Activated naive CD8-positive, alpha-beta T cell treated with anti-CD3 and anti-CD28 coated beads for 36 hours (primary cell): ENCODE measurements at places on chromosomes 12 and 14. TPM values are rescaled to one million over a fixed set of nuclear protein-coding genes. Genes with fewer than 3 reads are reported as not detected.

GRCh38 chr12:82841487-82841904 lies 154.8 kb downstream of the TMTC2 start:
- H3K36me3 ChIP-seq: peaks cover 7% of the 10 kb centered on the region
- H3K4me3 ChIP-seq: no peak overlapping the region
- no peaks in the 10 kb centered on the region for H3K27me3 ChIP-seq
- H3K4me1 ChIP-seq: no peaks in the 10 kb centered on the region
- no peak for DNase-seq

GRCh38 chr14:105665247-105665950 lies 139.0 kb downstream of the TMEM121 start:
- DNase-seq: no peak
- H3K36me3 ChIP-seq: no peaks in the 10 kb centered on the region
- no peaks in the 10 kb centered on the region for H3K4me1 ChIP-seq
- H3K27ac ChIP-seq: no peak overlapping the region
- H3K4me3 ChIP-seq: no peak overlapping the region
- H3K27me3 ChIP-seq: peaks cover 4% of the 10 kb centered on the region

DNA sequence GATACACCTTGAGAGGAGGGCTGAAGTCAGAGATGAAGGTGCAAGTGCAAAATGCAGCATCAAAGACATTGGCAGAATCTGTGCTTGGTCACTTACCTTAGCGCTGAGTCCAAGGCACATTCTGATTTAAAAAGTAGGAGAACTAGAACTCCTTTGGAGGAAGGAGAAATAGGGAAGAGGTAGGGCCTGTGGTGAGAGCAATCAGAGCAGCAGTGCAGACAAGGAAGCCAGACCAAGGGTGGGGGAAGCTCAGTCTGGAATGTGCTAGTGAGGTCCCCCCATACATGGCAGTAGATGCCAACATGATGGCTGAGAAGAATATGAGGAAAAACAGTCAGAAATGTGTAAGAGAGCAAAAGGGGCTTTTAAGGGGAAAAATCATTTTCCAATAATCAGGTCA lies 206.5 kb downstream of the SSPN start:
- H3K4me3 ChIP-seq: no peak overlapping the region
- DNase-seq: no peak
- H3K36me3 ChIP-seq: peaks cover 1% of the 10 kb centered on the region
- H3K4me1 ChIP-seq: no peaks in the 10 kb centered on the region
- no peaks in the 10 kb centered on the region for H3K27me3 ChIP-seq
- H3K27ac ChIP-seq: no peak overlapping the region

DNA sequence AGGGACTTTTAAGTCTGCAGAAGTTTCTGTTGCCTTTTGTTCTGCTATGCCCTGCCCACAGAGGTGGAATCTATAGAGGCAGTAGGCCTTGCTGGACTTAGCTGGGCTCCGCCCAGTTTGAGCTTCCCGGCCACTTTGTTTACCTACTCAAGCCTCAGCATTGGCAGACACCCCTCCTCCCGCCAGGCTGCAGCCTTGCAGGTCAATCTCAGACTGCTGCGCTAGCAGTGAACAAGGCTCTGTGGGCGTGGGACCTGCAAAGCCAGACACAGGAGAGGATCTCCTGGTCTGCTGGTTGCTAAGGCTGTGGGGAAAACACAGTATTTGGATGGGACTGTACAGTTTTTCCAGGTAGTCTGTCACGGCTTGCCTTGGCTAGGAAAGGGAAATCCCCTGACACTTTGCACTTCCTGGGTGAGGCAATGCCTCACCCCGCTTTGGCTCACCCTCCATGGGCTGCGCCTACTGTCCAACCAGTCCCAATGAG lies 43.7 kb downstream of the CCDC59 start:
- no peaks in the 10 kb centered on the region for H3K36me3 ChIP-seq
- no peak for DNase-seq
- H3K4me3 ChIP-seq: no peak overlapping the region
- H3K27me3 ChIP-seq: peaks cover 18% of the 10 kb centered on the region

DNA sequence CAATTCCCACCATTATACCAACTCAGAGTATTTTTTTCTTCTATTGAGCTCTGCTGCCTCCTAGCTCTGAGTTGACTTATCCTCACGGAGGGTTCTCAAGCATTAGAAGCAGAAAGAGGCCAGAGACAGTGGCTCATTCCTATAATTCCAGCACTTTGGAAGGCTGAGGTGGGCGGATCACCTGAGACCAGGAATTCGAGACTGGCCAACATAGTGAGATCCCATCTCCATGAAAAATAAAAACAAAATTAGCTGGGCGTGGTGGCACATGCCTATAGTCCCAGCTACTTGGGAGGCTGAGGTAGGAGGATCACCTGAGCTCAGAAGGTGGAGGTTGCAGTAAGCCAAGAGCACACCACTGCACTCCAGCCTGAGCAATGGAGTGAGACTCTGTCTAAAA lies 21.0 kb downstream of the HPD start:
- H3K27ac ChIP-seq: no peak overlapping the region
- no peaks in the 10 kb centered on the region for H3K27me3 ChIP-seq
- peaks cover 14% of the 10 kb centered on the region for H3K4me1 ChIP-seq
- no peaks in the 10 kb centered on the region for H3K36me3 ChIP-seq
- no peak for DNase-seq

GRCh38 chr14:90814806-90815571 lies 1.2 kb downstream of the TTC7B start:
- peaks cover 3% of the 10 kb centered on the region for H3K4me1 ChIP-seq
- H3K27ac ChIP-seq: no peak overlapping the region
- H3K4me3 ChIP-seq: peak overlapping the region; percentile 67
- peaks cover 22% of the 10 kb centered on the region for H3K27me3 ChIP-seq
- no peaks in the 10 kb centered on the region for H3K36me3 ChIP-seq

GRCh38 chr14:56703947-56704346 lies 106.3 kb downstream of the OTX2 start:
- no peaks in the 10 kb centered on the region for H3K36me3 ChIP-seq
- no peak overlapping the region for H3K4me3 ChIP-seq
- no peak for DNase-seq

DNA sequence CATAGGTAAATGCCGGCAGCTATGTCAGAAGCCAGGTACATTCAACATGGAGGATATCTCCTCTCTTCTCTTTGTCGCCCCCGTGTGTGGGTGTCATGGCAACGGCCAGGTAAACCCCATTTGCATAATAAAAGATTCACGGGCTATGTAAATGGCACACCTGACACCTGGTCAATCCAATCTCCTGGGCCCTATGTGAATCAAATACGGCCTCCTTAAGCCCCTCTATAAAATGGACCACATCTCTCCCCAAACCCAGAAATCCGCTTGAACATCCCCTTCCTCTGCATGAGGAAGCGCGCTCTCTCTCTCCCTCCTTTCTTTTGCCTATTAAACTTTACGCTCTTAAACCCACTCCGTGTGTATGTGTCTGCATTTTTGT lies 363.7 kb downstream of the SOX5 start:
- H3K27ac ChIP-seq: no peak overlapping the region
- no peaks in the 10 kb centered on the region for H3K36me3 ChIP-seq
- no peaks in the 10 kb centered on the region for H3K4me1 ChIP-seq
- no peak for DNase-seq
- no peaks in the 10 kb centered on the region for H3K27me3 ChIP-seq

GRCh38 chr14:30450631-30451545 lies 108.1 kb upstream of the G2E3 start:
- H3K27me3 ChIP-seq: peaks cover 4% of the 10 kb centered on the region
- no peak overlapping the region for H3K4me3 ChIP-seq
- no peak overlapping the region for H3K27ac ChIP-seq
- no peaks in the 10 kb centered on the region for H3K36me3 ChIP-seq

GRCh38 chr14:60655119-60655897 lies 6.0 kb upstream of the SIX1 start:
- no peaks in the 10 kb centered on the region for H3K36me3 ChIP-seq
- peaks cover 49% of the 10 kb centered on the region for H3K4me1 ChIP-seq
- H3K27me3 ChIP-seq: peaks cover 100% of the 10 kb centered on the region
- no peak overlapping the region for H3K27ac ChIP-seq
- no peak for DNase-seq

- H3K27ac ChIP-seq: no peak overlapping the region
- no peak for DNase-seq
- no peaks in the 10 kb centered on the region for H3K36me3 ChIP-seq
- H3K4me1 ChIP-seq: no peaks in the 10 kb centered on the region
Observed at GRCh38 chr14:100774164-100774537, 47.5 kb downstream of the DLK1 start.

- DNase-seq: no peak
- no peaks in the 10 kb centered on the region for H3K36me3 ChIP-seq
- no peak overlapping the region for H3K4me3 ChIP-seq
- H3K27me3 ChIP-seq: no peaks in the 10 kb centered on the region
- H3K4me1 ChIP-seq: no peaks in the 10 kb centered on the region
Observed at GRCh38 chr12:5864972-5865371, 80.1 kb downstream of the ANO2 start.

GRCh38 chr12:38905480-38906351 lies at the start of gene CPNE8:
TSS of gene CPNE8 (minus strand) at chr12:38905591. CDS start at chr12:38905534, 57 bp downstream.
- peak within 1 kb of the TSS; percentile 84 for H3K4me3 ChIP-seq
- peak; percentile 50 for DNase-seq
- peaks cover 20% of the 10 kb centered on the region for H3K4me1 ChIP-seq
- no peaks in the 10 kb centered on the region for H3K36me3 ChIP-seq

DNA sequence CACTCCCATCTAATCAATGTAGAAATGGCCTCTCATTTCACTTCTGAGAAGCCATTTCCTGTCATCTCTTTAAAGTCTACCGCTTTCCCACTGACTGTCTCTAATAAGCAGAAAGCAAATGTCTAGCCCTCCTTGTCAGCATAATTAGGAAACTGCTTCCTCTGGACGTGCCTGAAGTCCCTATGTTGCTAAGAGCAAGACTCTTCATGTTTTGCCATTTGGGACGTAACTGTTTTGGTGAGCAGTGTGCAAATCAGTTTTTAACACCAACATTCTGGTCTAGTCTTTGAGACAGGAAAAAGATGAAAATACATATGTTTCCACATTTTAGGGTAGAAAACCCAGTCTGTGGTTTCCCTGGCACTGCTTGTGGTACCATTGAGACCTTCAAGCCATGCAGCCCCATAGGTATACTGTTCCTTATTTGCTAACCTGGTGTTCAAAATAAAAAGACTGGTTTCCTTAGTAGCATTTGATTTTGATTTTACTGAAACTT lies 22.2 kb downstream of the IFNG start:
- no peak for DNase-seq
- H3K4me1 ChIP-seq: peaks cover 57% of the 10 kb centered on the region
- peak overlapping the region; percentile 56 for H3K4me3 ChIP-seq

DNA sequence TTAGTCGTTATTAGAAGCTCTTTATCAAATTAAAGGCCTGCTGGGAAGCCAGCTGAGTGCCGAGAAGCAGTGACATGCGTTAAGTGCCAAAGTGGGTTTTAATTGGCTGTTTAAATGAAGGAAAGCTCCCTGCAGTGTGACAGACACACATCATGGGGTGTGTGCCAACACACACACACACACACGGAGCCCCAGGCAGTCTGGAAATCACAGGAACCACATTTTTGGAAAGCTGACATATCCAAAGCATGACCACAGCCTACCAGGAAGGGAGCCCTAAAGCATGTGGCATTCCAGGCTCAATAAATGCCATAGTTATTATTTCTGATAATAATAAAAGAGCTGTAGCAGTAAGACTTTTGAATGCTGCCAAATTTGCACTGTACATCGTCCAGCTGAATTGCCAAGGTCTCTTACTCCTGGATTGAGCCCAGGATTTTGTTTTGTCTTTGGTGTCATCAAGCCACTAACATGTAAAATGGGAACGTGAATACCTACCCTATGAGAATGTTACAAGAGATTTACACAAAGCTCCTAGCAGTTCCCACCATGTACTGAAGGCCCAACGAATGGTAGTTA lies 135.1 kb downstream of the TMEM30B start:
- no peak overlapping the region for H3K4me3 ChIP-seq
- no peak for DNase-seq
- peaks cover 16% of the 10 kb centered on the region for H3K27me3 ChIP-seq
- no peak overlapping the region for H3K27ac ChIP-seq
- H3K4me1 ChIP-seq: no peaks in the 10 kb centered on the region

DNA sequence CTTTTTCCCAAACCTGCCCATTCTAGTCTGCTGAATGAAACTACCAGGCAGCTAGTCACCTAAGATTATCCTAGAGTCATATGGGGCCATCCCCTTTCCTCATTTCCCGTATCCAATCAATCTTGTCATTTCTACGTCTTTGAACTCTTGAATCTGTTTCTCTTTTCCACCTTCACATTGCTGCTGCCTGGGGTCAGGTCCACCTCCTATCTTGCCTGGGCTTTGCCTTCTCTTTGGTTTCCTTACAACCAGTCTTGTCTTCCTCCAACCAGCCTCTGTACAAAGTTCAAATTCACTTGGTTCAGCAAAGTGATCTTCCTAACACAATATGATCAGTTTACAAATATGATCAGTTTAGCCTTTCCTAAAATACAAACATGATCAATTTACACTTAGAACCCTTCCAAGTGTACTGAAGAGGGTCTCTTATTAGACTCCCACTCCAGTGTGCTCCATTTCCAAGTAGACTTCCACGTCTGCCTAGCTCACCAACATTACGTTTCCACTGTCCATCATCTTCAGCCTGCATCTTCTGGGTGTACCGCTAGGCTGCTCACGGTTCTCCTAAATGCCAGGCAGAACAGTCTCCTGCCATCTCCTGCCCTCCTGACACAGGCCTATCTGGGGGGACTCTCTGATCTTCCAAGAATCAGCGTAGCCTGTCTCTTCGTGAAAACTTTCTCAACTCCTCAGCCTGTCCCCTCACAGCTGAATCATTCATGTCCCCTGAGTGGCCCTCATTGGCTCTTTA lies 4.1 kb upstream of the ACVR1B start:
- no peak overlapping the region for H3K4me3 ChIP-seq
- H3K4me1 ChIP-seq: peaks cover 2% of the 10 kb centered on the region
- no peaks in the 10 kb centered on the region for H3K36me3 ChIP-seq
- no peak overlapping the region for H3K27ac ChIP-seq

GRCh38 chr14:66824251-66824650 lies 316.3 kb downstream of the GPHN start:
- no peaks in the 10 kb centered on the region for H3K4me1 ChIP-seq
- no peaks in the 10 kb centered on the region for H3K27me3 ChIP-seq
- no peak overlapping the region for H3K27ac ChIP-seq
- DNase-seq: no peak
- peaks cover 4% of the 10 kb centered on the region for H3K36me3 ChIP-seq
- H3K4me3 ChIP-seq: no peak overlapping the region

GRCh38 chr12:33265033-33265731 lies 174.4 kb downstream of the SYT10 start:
- H3K4me1 ChIP-seq: no peaks in the 10 kb centered on the region
- no peak for DNase-seq
- H3K27ac ChIP-seq: no peak overlapping the region
- H3K27me3 ChIP-seq: no peaks in the 10 kb centered on the region
- no peaks in the 10 kb centered on the region for H3K36me3 ChIP-seq

Gene AQP2
- not detected for total RNA-seq

Gene FBXO34
- total RNA-seq: 15.1 TPM

Gene RERG
- not detected for total RNA-seq

Gene CLECL1
- 6.4 TPM for total RNA-seq

Gene ANKRD33
- not detected for total RNA-seq

Gene NXPH4
- total RNA-seq: 0.19 TPM

Gene MYG1
- 73.4 TPM for total RNA-seq

Gene EID3
- 6.4 TPM for total RNA-seq

Gene INHBC
- total RNA-seq: not detected

Gene SYCP3
- 0.22 TPM for total RNA-seq

Gene LMNTD1
- total RNA-seq: not detected

Gene HOXC9
- not detected for total RNA-seq

Gene BDKRB2
- not detected for total RNA-seq
